Mesothelial cell of epicardium (in vitro differentiated cells): ENCODE measurements at places on chromosomes 7 and 10.
A peak's percentile ranks its signal among the peaks of the same experiment; 100 is the strongest.

- H3K27ac ChIP-seq = no peak overlapping the region
- no peak overlapping the region for H3K4me3 ChIP-seq
- DNase-seq = no peak
- no peaks in the 10 kb centered on the region for H3K36me3 ChIP-seq
These were observed 28.3 kb upstream of the CCDC6 start for GRCh38 chr10:59934701-59935100.

- no peaks in the 10 kb centered on the region for H3K27me3 ChIP-seq
- no peak for DNase-seq
- no peak overlapping the region for H3K4me3 ChIP-seq
- no peaks in the 10 kb centered on the region for H3K36me3 ChIP-seq
These were observed 160.6 kb downstream of the PRKAG2 start for GRCh38 chr7:151716323-151716722.

DNA sequence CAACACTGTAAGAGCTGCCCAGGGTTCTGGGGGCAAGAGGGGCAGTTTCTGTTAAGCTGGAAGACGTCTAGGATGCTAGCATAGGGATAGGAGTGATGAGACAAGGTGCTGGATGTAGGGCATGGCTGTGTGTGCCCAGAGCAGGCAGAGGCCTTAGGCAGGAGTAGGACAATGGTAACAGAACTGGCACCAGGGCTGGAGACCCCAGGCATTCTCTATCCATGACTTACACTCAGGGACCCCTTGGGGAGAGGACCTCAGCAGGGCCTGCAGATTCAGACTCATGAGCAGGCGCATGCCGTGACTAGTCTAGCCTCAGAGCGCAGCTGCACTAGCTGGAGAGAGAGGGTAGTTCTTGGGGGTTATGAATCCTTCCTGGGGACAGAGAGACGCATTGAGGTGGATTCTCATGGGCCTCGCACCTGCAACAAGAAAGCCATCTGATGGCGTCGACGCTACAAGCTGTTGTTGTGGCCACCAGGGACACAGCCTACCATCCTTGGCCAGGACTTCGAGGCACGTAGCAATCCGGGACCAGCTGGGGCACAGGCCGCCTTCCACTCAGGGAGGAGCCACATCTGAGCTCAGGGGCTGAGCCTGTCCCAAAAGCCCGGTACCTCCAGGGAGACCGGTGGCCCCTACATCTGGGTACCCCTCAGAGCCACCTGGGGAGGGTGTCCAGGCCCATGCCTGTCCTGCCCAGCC is 474.1 kb downstream of the PTPRN2 start:
- H3K27me3 ChIP-seq = no peaks in the 10 kb centered on the region
- H3K27ac ChIP-seq = no peak overlapping the region
- H3K4me3 ChIP-seq = no peak overlapping the region

GRCh38 chr7:48964074-48964473 is 39.7 kb downstream of the CDC14C start:
- H3K27ac ChIP-seq = peak overlapping the region; percentile 23
- no peaks in the 10 kb centered on the region for H3K36me3 ChIP-seq
- no peaks in the 10 kb centered on the region for H3K27me3 ChIP-seq
- DNase-seq = no peak

GRCh38 chr10:53978301-53978700 is 822.7 kb downstream of the PCDH15 start:
- no peaks in the 10 kb centered on the region for H3K4me1 ChIP-seq
- no peaks in the 10 kb centered on the region for H3K27me3 ChIP-seq
- no peak overlapping the region for H3K27ac ChIP-seq

GRCh38 chr7:139853506-139854123 is 24.6 kb downstream of the TBXAS1 start:
- H3K36me3 ChIP-seq = no peaks in the 10 kb centered on the region
- no peak for DNase-seq
- no peak overlapping the region for H3K4me3 ChIP-seq
- peaks cover 1% of the 10 kb centered on the region for H3K27me3 ChIP-seq

GRCh38 chr7:139598642-139599041 is 75.2 kb downstream of the CLEC2L start:
- H3K36me3 ChIP-seq = peaks cover 34% of the 10 kb centered on the region
- DNase-seq = no peak
- H3K4me3 ChIP-seq = no peak overlapping the region
- peak overlapping the region; percentile 36 for H3K27ac ChIP-seq

- peaks cover 4% of the 10 kb centered on the region for H3K36me3 ChIP-seq
- H3K4me1 ChIP-seq = peaks cover 12% of the 10 kb centered on the region
- no peak overlapping the region for H3K4me3 ChIP-seq
- H3K27me3 ChIP-seq = no peaks in the 10 kb centered on the region
- H3K27ac ChIP-seq = peak overlapping the region; percentile 22
- DNase-seq = no peak
These were observed 44.6 kb downstream of the HGF start for GRCh38 chr7:81725003-81725811.

- H3K4me1 ChIP-seq = peaks cover 28% of the 10 kb centered on the region
- H3K4me3 ChIP-seq = no peak overlapping the region
- H3K36me3 ChIP-seq = peaks cover 11% of the 10 kb centered on the region
- H3K27ac ChIP-seq = no peak overlapping the region
These were observed 229.4 kb downstream of the TNS3 start for GRCh38 chr7:47352394-47352968.

GRCh38 chr10:122331615-122332446 is 42.7 kb upstream of the PLEKHA1 start:
- no peaks in the 10 kb centered on the region for H3K4me1 ChIP-seq
- no peak overlapping the region for H3K27ac ChIP-seq
- no peak overlapping the region for H3K4me3 ChIP-seq
- no peak for DNase-seq

DNA sequence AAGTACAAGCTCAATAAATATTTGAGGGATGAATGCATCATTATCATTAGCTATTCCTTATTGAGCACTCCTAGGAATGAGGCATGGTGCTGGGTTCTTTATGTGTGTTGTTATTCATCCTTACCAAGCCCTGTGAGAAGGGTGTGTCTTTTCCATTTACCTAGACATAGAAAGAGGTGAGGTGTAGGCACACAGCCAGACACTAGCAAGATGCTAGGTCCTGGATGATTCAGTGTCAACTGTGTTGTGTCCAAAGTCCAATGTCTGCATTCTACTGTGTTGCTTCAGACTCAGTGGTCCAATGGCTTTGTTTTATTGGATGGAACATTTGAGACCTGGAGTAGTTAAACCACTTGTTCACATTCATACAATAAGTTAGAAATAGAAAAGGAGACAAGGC is 605.5 kb downstream of the LRMDA start:
- H3K36me3 ChIP-seq = peaks cover 9% of the 10 kb centered on the region
- H3K4me1 ChIP-seq = peaks cover 38% of the 10 kb centered on the region
- no peak overlapping the region for H3K27ac ChIP-seq
- DNase-seq = no peak
- H3K4me3 ChIP-seq = no peak overlapping the region
- H3K27me3 ChIP-seq = peaks cover 28% of the 10 kb centered on the region

GRCh38 chr10:58982470-58983239 is 193.8 kb upstream of the PHYHIPL start:
- peaks cover 19% of the 10 kb centered on the region for H3K4me1 ChIP-seq
- DNase-seq = no peak
- H3K4me3 ChIP-seq = no peak overlapping the region
- no peaks in the 10 kb centered on the region for H3K36me3 ChIP-seq

GRCh38 chr10:74021248-74022055 is 23.5 kb downstream of the VCL start:
- H3K36me3 ChIP-seq = peaks cover 6% of the 10 kb centered on the region
- no peak for DNase-seq
- no peaks in the 10 kb centered on the region for H3K27me3 ChIP-seq
- peak overlapping the region; percentile 80 for H3K27ac ChIP-seq

- H3K4me1 ChIP-seq = peaks cover 3% of the 10 kb centered on the region
- H3K27me3 ChIP-seq = no peaks in the 10 kb centered on the region
- H3K27ac ChIP-seq = no peak overlapping the region
- no peak for DNase-seq
- no peak overlapping the region for H3K4me3 ChIP-seq
These were observed 193.4 kb downstream of the CACNB2 start for GRCh38 chr10:18333621-18334020.

- no peak for DNase-seq
- H3K27me3 ChIP-seq = no peaks in the 10 kb centered on the region
- no peaks in the 10 kb centered on the region for H3K36me3 ChIP-seq
- H3K4me3 ChIP-seq = no peak overlapping the region
These were observed 112.9 kb downstream of the LHPP start for GRCh38 chr10:124574456-124575070.

- no peak overlapping the region for H3K27ac ChIP-seq
- DNase-seq = no peak
- H3K4me3 ChIP-seq = no peak overlapping the region
- no peaks in the 10 kb centered on the region for H3K4me1 ChIP-seq
These were observed 11.7 kb downstream of the POLL start for GRCh38 chr10:101576211-101576863.

DNA sequence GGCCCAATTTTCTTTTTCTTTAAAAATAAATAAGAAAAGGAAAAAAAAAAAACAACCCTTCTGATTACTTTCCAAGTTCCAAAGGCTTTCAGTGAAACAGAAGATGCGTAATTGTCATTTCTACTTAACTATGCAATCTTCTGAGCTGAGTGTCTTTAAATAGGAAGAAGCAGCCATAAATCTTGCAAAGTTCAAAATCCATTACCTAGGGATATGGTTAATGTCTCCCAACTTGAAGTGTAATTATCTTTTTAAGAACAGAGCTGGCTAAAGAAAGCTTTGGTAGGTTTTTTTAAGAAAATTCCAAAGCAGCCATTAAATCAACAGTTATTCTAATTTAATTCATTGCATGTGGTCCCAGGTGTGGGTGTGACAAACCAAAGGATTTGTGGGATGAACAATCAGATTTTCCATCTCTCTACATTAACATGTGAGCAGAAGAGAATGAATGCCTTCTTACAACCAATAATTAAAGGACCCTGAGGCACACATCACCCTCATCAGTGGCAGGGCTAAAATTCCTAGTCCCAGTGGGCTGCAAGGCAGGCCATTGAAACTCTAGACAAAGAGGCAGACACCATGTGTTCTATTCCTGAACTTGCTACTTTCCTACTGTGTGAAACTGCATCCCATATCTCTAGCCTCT is 419.2 kb downstream of the REEP3 start:
- no peak overlapping the region for H3K27ac ChIP-seq
- H3K4me1 ChIP-seq = peaks cover 15% of the 10 kb centered on the region
- H3K4me3 ChIP-seq = no peak overlapping the region
- no peak for DNase-seq

DNA sequence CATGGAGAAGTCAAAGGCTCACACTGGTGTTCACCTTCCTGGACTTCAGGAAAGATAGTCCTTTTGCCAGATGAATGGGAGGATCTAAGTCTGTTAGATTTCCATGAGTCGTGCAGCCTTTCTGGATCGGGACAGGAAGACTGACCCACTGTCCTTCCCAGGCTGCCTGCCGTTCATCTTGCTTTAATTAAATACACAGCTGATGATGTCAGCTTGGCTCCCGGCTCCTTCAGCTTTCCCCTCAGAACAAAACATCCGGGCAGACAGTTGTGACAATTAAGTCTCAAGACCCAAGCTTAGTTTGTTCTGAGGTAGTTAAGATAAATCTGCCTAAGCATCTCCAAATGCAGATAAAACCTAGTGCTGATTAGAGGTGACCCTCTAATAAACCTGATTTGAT is 58.6 kb downstream of the AUTS2 start:
- DNase-seq = no peak
- H3K4me3 ChIP-seq = no peak overlapping the region
- H3K27ac ChIP-seq = peak overlapping the region; percentile 23
- H3K36me3 ChIP-seq = no peaks in the 10 kb centered on the region
- no peaks in the 10 kb centered on the region for H3K27me3 ChIP-seq

GRCh38 chr7:151704960-151705635 is 171.8 kb downstream of the PRKAG2 start:
- no peaks in the 10 kb centered on the region for H3K27me3 ChIP-seq
- no peak for DNase-seq
- peaks cover 23% of the 10 kb centered on the region for H3K4me1 ChIP-seq
- H3K27ac ChIP-seq = peak overlapping the region; percentile 63
- H3K4me3 ChIP-seq = peak overlapping the region; percentile 15
- H3K36me3 ChIP-seq = no peaks in the 10 kb centered on the region

GRCh38 chr10:4137299-4137698 is 352.3 kb upstream of the KLF6 start:
- H3K36me3 ChIP-seq = peaks cover 6% of the 10 kb centered on the region
- H3K27me3 ChIP-seq = no peaks in the 10 kb centered on the region
- no peak overlapping the region for H3K4me3 ChIP-seq
- H3K27ac ChIP-seq = no peak overlapping the region

DNA sequence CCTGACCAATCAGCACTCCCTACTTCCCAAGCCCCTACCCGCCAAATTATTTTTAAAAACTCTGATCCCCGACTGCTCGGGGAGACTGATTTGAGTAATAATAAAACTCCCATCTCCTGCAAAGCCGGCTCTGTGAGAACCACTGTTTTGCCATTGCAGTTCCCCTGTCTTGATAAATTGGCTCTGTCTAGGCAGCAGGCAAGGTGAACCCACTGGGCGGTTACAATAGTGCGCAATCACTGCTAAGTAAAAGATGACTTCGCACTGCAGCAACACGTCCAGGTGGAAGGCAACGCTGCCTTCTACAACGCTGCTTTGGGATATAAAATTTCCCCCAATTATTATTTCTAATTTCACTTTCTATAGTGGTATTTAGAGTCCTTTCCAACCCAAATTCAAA is 8.9 kb downstream of the SLC37A3 start:
- no peak for DNase-seq
- H3K27me3 ChIP-seq = no peaks in the 10 kb centered on the region
- no peaks in the 10 kb centered on the region for H3K36me3 ChIP-seq
- H3K4me3 ChIP-seq = no peak overlapping the region
- H3K4me1 ChIP-seq = peaks cover 14% of the 10 kb centered on the region
- no peak overlapping the region for H3K27ac ChIP-seq

- H3K4me3 ChIP-seq = no peak overlapping the region
- H3K36me3 ChIP-seq = peaks cover 35% of the 10 kb centered on the region
- peaks cover 2% of the 10 kb centered on the region for H3K4me1 ChIP-seq
- no peak for DNase-seq
- no peak overlapping the region for H3K27ac ChIP-seq
These were observed 119.2 kb downstream of the PPP1R9A start for GRCh38 chr7:95026421-95027072.

GRCh38 chr10:101780187-101780817 is 2.9 kb downstream of the NPM3 start:
- H3K4me3 ChIP-seq = peak overlapping the region; percentile 55
- H3K4me1 ChIP-seq = peaks cover 42% of the 10 kb centered on the region
- DNase-seq = no peak
- peaks cover 12% of the 10 kb centered on the region for H3K36me3 ChIP-seq
- H3K27ac ChIP-seq = no peak overlapping the region
- H3K27me3 ChIP-seq = peaks cover 48% of the 10 kb centered on the region

GRCh38 chr7:134766779-134767519 is 12.5 kb upstream of the CALD1 start:
- H3K4me3 ChIP-seq = no peak overlapping the region
- peaks cover 23% of the 10 kb centered on the region for H3K4me1 ChIP-seq
- no peaks in the 10 kb centered on the region for H3K27me3 ChIP-seq
- no peak for DNase-seq
- peak overlapping the region; percentile 93 for H3K27ac ChIP-seq

GRCh38 chr7:134121632-134122139 is 5.5 kb upstream of the LRGUK start:
- no peak overlapping the region for H3K4me3 ChIP-seq
- peaks cover 2% of the 10 kb centered on the region for H3K4me1 ChIP-seq
- peaks cover 35% of the 10 kb centered on the region for H3K27me3 ChIP-seq

GRCh38 chr10:50554995-50555568 is 68.7 kb downstream of the SGMS1 start:
- DNase-seq = no peak
- H3K36me3 ChIP-seq = no peaks in the 10 kb centered on the region
- H3K4me1 ChIP-seq = peaks cover 28% of the 10 kb centered on the region
